Activated CD4-positive, alpha-beta T cell treated with anti-CD3 and anti-CD28 coated beads, Interleukin-2, amount 50 U/mL, for 1 hour (primary cell): ENCODE measurements at places on chromosomes 4 and X.

DNA sequence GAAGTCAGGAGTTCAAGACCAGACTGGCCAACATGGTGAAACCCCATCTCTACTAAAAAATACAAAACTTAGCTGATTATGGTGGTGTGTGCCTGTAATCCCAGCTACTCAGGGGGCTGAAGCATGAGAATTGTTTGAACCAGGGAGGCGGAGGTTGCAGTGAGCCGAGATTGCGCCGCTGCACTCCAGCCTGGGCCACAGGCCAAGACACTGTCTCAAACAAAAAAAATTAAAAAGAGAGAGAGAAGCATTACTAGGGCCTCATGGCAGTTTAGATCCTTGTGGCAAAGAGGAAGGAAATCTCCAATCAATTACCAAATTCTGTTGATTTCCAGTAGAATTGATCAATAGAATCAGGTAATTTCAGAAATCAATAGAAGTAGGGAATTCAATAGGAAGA is 16.8 kb upstream of the SLC34A2 start:
- DNase-seq = no peak

- DNase-seq = no peak
These were observed 562.2 kb upstream of the SLIT2 start for GRCh38 chr4:19689511-19689910.

DNA sequence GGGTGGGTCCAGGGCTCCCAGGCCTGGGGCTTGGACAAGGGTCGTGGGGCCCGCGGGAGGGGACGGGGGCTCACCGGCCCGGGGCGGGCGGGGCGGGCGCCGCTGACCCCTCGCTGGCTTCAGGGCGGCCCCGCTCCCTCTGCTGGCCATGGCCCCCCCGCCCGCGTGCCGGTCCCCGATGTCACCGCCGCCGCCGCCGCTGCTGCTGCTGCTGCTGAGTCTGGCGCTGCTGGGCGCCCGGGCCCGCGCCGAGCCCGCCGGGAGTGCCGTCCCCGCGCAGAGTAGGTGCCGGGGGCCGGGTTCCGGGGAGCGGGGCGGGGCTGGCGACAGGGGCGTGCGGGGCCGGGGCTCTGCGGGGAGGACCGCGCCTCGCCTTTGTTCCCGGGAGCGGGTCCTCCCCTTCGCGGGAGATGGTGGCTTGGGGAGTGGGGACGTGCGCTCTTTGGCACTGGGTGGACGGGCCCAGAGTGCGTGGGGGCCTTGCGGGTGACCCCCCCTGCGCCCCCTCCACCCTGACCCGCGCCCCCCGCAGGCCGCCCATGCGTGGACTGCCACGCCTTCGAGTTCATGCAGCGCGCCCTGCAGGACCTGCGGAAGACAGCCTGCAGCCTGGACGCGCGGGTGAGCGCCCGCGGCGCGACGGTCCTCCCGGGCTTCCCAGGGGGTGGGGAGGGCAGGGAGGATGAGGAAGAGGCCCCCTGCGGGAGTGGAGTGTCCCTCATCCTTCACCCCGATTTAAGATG is 16.8 kb upstream of the NAT8L start:
- DNase-seq = peak; percentile 46

GRCh38 chrX:57817302-57817701 is 93.0 kb downstream of the ZXDA start:
- DNase-seq = no peak

DNA sequence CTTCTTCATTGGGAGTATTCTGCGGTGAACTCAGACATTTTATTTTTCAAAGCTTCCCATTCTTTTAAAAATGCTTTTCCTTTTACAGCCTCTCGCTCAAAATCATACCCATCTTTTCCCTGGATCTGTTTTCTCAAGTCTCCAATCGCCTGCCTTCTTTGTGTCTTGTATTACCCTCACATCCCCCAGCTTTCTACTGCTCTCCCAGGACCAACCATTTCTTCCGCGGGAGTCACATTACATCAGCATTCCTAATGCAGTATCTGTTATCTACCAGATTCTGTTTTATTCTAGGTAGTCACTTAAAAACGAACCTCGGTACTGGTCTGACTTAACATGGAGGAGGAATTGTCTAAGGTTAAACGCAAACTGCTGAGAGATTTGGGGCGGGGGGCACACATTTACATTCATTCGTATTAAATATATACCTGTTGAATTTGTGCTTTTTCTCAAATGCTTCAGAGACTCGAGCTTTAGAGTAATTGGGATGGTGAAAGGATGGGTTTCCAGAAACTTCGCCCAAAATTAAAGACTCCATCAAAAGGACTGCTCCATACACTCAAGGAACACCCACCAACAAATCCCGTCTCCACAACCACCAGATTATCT is 493 bp upstream of the UCHL1 start:
- no peak for DNase-seq

- no peak for DNase-seq
These were observed 57.8 kb upstream of the PLAC1 start for GRCh38 chrX:134715930-134716619.

DNA sequence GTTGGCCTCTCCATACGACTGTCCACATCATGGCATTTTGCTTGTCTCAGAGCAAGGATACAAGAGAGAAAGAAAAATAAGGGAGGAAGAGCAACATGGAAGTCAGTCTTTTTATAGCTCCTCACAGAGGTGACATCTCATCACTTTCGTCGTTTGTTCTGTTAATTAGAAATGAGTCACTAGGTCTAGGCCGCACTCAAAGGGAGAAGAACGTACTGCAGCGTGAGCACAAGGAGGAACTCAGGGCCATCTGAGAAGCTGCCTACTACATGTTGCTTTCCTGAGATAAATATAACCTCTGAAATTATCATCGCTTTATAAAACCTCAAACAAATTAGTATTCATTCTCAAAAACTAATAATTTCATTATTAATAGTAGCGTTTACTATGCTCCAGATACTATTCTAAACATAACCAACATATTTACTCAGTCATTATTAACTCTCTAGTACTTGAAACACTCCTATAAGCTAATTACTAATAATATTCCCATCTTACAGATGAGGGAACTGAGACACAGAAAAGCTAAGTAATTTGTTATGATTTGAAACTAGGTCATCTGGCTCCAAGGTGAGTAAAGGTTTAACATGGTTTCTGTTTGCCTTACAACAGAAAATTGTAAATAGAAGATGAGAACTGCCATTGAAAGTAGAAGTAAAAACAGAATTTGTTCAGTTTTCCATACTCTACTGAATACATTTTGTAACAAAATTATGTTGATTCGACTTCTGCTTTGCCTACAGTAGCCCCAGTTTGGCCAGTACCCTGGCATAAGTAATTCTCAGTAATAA is 213.2 kb upstream of the UGT8 start:
- no peak for DNase-seq

DNA sequence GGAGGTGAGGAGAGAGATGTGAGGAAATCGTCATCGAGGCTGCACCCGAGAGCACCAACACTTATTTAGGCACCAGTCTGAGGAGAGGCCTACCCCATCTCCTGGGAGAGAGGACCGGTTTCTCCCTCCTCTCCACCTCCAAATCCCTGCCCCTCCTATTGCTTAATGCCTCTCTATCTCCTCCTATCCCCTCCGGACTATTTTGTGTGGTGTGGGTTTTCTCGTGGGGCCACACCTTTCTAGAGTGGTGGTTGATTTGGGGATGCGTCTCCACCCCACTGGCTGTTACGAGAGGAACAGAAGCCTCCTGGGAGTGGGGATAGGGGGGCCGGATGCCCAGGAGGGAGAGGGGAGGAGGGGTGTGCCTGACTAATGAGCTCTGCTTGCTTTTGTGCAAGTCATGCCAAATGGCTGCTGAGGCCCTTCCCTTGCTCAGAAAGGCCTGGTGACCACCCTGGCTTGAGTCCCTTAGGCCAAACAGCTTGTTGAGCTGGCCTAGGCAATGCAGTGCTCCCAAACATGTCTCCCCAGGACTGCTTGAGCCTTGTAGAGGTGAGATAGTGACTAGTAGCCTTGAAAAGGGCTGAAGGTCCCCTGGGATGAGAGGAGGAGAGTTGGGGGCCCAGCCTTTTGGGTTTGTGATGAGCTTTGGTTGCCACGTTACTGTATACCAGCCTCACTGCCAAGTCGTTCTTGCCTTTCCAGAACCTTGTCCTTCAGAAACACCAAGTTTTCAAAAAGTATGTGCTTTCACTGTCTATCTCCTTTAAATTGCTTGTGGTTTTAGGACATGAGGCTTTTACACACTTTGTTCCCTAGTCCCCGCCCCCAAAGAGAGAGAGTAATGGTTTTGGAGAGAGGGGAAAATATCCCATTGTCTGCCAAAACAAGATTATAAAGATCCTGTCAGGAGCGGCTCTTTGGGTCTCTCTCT is 1.2 kb downstream of the MSN start:
- DNase-seq = peak; percentile 49

DNA sequence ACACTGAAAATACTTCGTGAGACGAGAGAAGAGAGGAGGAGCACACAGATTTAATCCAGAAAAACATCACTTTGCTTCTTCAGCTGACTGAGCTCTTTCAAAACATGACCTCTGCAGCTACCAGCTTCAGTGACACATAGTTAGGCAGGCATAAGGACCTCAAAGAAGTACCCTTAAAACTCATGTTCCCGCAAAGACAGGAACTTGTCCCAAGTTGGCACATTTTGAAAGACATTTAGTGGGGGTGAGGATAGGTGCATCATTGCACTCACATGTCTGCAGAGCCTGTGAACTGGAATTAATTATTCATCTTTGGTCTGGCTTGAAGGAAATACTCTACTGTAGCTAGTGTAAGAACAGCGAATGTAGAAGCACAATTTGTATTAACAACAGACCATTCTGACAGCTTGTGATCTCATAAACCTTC is 221.8 kb downstream of the MGST2 start:
- DNase-seq = no peak

DNA sequence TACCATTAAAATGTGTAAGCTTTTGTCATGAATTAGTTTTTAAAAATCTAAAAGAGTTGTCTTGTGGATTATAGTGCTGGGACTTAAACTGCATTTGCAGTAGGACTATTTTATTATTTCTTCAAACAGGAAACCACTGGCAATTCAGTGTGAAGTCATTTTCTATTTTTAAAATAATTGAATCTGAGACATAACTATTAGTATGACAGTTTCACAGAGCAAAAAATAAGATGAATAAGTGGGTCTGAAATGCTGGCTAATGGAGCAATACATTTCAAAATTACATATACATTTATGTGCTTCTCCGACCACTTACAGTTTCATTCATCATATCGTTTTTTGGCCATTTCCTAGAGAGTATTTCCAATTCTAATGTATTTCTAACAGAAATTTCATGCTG is 75.3 kb upstream of the RAPGEF2 start:
- DNase-seq = no peak

DNA sequence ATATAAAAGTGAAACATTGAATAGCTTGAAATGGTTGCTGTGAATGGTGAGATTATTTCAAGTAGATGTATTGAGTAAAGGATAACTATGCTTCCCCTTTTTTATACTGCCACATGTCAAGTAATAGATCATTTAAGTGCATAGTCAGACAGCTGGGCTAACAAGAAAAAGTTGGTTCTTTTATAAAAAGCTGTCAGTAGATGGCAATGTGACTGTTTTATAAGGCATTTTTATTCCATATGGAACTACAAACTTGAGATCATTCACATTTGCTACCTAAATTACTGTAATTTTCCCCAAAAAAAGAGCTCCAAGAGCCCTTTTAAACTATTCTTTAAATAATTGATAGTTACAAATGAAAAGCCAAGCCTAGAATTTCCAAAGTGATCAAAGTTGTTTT is 831.0 kb downstream of the C4orf33 start:
- no peak for DNase-seq

DNA sequence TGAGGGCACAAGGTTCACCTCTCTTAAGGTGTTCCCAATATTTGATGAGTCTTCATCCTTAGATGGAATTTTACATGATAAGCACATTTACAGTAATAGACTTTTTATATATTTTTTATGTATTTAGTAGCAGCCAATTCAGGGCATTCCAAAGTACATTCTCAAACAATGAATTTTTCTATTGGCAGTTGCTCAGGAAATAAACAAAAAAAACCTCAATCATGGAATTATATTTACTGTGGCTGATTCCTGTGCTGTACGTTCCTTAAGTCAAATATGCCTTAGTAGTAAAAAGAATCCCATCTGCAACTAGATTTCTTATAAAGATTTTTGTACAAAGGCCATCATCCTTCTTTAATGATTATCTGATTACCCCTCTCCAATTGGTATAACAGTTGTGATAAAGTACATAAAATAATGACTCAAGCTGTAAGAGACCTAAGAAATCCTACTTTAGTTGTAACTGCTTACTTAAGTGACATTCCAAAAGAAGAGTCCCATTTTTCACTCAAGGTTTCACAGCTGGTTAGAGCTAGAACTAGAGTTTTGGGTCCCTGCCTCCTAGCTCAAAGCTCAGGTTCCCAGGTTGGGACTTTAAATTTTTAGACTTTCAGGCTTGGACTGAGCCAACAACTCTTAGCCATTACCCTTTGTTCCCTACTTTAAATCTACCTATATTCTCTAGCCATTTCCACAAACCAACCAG is 152.7 kb downstream of the FHIP1A start:
- DNase-seq = no peak

GRCh38 chr4:55793479-55793878 is 26.1 kb upstream of the EXOC1L start:
- DNase-seq = no peak

GRCh38 chr4:122764071-122764820 is 31.7 kb downstream of the BBS12 start:
- DNase-seq = no peak

DNA sequence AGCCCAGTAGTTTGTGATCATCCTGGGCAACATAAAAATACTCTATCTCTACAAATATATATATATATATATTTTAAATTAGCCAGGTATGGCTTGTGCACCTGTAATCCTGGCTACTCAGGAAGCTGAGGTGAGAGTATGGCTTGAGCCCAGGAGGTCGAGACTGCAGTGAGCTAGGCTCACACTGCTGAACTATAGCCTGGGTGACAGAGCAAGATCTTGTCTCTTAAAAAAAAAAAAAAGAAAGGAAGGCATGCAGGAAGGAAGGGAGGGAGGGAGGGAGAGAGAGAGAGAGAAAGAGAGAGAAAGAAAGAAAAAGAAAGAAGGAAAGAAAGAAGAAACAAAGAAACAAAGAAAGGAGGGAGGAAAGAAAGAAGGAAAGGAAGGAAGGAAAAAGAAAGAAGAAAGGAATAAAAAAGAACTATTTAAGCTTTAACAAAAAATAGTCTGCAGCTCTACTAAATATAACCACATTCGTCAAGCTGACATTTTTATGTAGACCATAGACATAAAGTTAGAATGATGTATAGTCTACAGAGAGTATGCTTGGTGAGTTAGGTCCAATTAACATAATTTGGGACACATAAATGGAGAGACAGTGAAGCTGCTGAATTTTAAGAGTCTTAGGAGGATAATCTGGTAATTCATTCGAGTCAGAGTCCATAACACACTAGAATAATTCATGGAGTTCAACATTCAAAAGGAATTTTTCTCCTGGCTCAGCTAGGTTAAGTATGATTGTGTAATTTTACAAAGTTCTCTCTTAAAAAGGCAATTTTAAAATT is 111.9 kb downstream of the GLRA3 start:
- DNase-seq = no peak
